ENCODE measurements at places on chromosomes 7 and 10.

DNA sequence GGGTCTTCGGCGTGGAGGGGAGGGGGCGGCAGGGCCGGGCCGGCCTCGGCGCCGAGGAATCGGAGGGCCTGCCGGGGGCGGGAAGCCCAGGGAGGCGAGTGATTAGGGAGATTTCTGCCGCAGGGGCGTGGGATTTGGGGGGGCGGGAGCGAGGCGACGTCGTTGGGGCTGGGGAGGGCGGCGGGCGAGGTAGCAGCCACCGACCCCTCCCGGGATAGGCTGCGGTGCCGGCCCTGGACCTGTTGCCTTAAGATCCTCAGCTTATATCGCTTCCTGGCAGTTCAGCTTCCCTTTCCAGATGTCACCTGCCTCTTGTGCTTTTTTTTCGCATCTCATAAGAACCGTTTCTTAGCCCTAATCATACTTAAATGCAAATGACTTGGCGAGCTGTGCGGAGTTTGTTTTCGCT is 655 bp downstream of the LMTK2 start:
- no peak for DNase-seq

DNA sequence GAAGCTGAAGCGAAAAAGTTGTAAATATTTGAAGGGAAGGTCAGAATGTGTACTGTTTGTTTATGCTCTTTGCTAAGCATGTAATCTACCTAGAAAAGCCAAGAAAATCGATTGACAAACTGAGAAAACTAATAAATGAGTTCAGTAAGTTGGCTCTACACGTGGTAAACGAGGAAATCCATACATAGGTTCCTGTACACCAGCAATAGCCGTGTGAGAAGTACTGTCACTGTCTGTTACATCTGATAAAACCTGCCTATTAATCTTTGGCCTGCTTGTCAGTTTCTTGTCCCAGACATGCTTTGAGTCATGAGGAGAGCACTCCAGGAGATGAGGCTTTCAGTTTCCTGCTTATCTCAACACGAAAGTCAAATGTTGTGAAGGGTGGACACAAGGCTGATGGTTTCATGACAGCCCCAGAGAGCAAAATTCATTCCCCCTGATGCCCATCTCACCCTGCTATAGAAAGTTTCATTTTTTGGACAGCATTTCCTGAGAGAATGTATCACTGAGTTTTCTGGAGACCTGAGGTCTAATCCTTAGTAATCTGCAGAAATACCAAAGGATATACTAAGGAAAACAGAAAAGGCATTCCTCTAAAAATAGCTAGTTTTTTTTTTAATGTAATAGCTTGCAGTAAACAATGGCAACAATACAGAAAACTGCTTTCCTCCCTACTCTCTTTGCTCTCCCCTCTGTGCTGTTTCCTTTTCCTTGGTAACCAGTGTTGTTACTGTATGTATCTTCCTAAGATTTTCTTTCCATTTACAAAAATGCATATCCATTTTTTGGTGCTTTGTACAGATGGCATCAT is 18.8 kb downstream of the BMPR1A start:
- no peak for DNase-seq

- DNase-seq, result no peak
Observed at GRCh38 chr7:78261739-78262138, 463.2 kb downstream of the PHTF2 start.

DNA sequence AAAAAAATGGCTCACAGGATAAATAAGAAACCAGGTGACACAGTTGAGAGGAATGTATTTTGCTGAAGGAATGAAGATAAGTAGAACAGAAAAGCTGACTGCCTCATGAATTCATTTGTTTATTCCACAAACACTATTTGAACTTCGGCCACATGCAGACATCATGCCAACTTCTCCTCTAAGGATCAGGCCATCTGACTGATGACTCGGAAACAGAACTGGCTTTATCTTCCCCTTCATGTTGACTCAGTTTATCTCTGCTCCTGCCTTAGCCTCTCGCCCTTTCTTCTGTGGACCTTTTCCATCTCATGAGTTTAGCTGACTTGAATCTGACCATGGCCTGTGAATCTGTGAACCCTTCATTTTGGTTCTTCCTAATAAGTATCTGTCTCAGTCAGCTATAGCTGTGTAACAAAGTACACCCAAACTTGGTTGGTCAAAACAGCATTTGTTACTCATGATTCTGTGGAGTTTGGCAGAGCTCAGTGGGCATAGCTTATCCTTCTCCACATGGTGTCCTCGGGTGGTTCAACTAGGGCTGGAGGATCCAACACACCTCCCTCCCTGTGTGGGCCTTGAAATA is 44.0 kb upstream of the GRID1 start:
- DNase-seq, result no peak

- DNase-seq, result no peak
Observed at GRCh38 chr7:142964502-142965246, 2.5 kb upstream of the KEL start.

- DNase-seq, result no peak
Observed at GRCh38 chr10:126059076-126059826, 162.9 kb downstream of the FANK1 start.

DNA sequence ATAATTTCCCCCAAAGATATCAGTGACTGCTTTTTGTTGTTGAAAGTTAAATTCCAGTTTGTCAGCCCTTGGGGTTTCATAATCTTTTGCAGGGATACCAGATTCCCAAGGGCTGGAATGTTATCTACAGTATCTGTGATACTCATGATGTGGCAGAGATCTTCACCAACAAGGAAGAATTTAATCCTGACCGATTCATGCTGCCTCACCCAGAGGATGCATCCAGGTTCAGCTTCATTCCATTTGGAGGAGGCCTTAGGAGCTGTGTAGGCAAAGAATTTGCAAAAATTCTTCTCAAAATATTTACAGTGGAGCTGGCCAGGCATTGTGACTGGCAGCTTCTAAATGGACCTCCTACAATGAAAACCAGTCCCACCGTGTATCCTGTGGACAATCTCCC is 3.2 kb downstream of the CYP26A1 start:
- no peak for DNase-seq

DNA sequence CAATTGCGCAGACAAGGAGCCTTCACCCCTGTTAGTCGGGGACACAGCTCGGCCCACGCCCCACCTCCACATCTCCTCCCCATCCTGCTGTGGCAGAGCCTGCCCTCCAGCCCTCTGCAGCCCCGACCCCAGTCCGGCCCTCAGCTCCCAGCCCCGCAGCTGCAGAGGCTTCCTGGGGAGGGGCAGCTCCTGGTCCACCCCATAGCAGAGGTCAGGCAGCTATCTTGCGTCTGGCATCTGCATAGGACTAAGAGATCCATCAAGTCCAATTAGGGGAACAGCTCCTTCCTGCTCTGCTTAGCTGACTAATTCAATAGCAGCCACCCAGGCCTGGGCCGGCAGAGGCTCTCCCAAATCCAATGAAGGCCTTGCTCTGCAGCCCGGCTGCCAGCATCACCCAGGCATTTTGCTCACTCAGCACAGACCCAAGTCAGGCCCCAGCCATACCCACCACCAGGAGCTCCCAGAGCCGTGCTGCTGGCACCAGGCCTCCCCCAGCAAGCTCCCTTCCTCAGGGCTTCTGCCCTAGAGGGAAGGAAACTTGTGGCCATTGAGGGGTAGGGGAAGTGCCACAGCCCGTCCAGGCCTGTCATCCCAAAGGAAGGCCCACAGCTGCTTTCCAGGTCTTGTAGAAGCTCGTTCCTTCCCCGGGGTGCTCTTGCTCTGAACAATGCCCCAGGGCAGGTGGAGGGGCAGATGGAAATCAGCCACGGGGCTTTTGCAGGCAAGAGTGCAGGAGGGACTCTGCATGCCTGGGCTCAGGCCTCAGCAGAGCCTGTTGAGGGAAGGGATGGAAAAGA is 106.2 kb upstream of the RET start:
- no peak for DNase-seq

GRCh38 chr7:149729983-149730801 is 43.2 kb downstream of the ZNF467 start:
- DNase-seq, result no peak

- DNase-seq, result no peak
Observed at GRCh38 chr7:67343114-67343513, 346.5 kb downstream of the TYW1 start.

DNA sequence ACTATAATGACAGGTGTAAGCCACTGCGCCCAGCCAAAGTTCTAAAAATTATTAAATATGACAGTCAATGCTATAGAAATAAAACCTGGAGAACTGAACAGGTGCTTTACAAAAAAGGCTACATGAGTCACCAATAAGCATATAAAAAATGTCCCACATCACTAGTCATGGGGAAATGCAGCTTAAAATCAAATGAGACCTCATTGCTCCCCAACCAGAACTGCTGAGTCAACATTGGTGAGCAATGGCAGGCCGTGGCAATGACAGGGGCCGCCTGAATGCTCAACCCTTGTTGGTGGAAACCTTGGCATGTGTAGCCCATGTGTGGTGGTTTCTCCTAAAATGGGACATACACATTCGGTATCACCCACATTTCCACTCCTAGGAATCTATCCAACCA is 352.3 kb upstream of the KLF6 start:
- no peak for DNase-seq

DNA sequence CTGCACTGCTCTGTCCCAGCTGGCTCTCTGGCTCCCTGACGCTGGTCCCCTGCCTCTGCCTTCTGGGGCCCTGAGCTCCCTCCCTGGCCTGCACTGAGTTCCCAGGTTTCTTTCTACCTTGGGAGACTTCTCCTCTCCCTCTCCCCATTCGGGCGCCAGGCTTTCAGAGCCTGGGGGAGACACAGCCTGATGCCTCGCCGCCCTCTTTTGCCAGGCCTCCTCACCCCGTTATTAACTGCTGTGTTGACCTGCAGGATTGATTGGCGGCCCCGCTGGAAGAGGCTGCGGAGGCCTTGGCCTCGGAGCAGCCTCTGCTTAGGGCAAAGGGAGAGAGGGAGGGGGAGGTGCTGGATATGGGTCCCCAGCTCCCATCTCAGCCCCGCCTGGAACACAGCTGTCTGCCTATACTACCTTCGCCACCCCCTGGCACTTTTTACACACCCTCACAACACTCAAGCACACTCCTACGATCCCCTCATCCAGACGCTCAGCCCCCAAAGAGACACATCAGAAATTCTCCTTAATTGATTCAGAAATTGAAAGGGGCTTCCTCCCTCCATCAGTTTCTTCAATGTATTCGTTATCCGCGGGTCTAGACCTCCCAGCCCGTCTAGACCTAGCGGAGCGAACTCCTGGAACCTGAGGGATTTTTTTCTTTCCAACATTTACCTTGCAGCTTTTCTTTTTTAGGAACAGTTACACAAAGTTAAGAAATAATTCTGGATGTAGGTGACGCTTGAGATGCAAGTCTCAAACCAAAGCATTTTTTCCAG is 7.1 kb upstream of the PAX2 start:
- DNase-seq, result no peak

- no peak for DNase-seq
Observed at GRCh38 chr7:90311175-90311574, 9.9 kb downstream of the FAM237B start.
